ENCODE measurements at places on chromosomes 1 and 21. TPM values are rescaled to one million over a fixed set of nuclear protein-coding genes. Genes with fewer than 3 reads are reported as not detected.

DNA sequence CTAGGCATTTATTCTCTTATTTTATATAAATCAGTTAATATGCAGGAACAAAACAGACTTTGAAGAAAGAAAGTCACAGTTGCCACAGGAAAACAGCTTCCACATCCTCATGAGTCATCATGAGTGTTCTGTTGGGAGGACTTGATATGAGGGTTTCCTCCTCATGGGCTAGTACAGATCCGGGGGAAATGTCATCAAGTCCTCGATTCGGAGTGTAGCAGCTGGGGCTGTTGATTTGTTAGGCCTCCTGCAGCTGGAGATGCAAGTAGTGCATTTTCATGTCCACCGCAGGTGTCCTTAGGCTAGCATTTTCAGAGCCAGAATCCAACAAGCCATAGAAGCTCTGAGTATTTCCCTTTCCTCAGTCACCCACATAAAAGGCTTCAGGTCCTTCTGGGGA lies 36.7 kb downstream of the ADAM30 start:
- no peak overlapping the region for H3K27ac ChIP-seq
- H3K4me3 ChIP-seq: no peak overlapping the region
- H3K27me3 ChIP-seq: no peaks in the 10 kb centered on the region
- DNase-seq: no peak
- H3K36me3 ChIP-seq: no peaks in the 10 kb centered on the region

DNA sequence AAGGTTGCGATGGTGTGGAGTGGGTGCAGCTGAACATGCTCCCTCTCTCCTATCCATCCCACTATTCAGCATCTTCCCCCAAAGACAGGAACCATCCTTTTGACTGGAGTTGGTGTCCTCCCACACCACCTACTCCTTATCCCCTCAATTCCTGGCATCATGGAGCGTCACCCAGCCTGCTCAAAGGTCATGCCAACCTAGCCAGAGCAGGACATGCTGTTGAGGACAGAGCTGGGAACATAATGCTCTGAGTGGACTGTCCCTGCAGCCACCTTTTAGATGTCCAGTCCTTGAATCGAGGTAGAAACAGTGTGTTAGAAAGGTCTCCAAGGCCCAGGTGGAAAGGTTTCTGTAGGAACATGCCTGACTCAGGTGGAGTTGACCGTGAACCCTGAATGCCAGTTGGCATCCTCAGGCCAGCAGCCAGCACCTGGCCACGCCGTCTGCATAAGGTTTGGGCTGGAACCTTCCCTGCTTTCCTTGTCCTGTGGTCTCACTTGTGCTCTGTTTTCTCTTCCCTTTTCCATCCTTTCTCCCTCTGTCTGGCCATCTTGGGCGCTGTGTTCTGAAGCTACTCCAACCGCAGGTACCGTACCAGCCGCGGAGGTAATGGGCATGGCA lies 52.2 kb upstream of the CNTN2 start:
- no peaks in the 10 kb centered on the region for H3K27me3 ChIP-seq
- no peak overlapping the region for H3K27ac ChIP-seq
- H3K36me3 ChIP-seq: no peaks in the 10 kb centered on the region

DNA sequence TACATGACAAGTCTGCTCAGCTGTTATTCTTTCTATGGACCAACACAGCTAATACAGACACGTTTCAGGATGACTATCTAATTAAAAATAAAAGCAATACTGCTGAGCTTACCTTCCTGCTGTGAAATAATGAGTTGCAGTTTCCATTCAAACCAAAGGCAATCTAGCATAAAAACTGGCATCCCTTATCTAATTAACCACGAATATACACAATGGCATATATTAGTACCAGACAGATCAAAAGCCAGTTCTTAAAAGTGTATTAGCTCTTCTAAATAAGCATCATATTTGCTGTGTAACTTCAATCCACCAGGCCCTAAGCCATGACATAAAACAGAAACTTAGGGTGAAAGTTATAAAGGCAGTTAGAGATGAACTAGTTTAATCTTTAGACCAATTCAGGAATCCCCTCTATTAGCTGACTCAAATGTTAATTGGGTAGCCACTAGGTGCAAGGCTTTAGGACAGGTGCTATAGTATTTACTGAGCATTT lies 20.6 kb downstream of the TESK2 start:
- H3K27me3 ChIP-seq: no peaks in the 10 kb centered on the region
- no peak for DNase-seq
- no peaks in the 10 kb centered on the region for H3K36me3 ChIP-seq
- H3K4me1 ChIP-seq: no peaks in the 10 kb centered on the region
- no peak overlapping the region for H3K27ac ChIP-seq
- no peak overlapping the region for H3K4me3 ChIP-seq

DNA sequence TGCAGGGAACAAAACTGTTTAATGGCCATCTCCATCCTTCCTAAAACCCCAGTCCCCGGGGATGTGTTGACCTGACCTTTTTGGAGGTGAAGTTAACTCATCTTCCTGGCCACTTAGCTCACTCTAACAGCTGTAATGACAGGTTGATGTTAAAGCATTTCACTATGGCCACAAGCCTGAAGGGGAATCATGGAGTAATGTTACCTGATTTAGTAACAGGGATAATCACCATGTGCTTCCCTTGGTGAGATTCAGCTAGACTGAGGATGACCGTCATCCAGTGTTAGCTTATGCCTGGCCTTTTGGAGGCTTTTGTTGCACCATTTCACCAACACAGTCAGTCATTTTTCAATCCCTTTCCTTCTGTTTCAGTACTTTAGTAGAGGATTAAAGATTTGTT lies 64.3 kb upstream of the RAVER2 start:
- H3K27me3 ChIP-seq: no peaks in the 10 kb centered on the region
- no peaks in the 10 kb centered on the region for H3K4me1 ChIP-seq
- H3K36me3 ChIP-seq: no peaks in the 10 kb centered on the region
- no peak overlapping the region for H3K27ac ChIP-seq

- no peaks in the 10 kb centered on the region for H3K36me3 ChIP-seq
- no peaks in the 10 kb centered on the region for H3K4me1 ChIP-seq
- no peaks in the 10 kb centered on the region for H3K27me3 ChIP-seq
- no peak overlapping the region for H3K27ac ChIP-seq
Measured at GRCh38 chr1:231107600-231108326, 54.1 kb upstream of the TRIM67 start.

GRCh38 chr21:26060335-26061115 lies 110.0 kb downstream of the APP start:
- no peak overlapping the region for H3K4me3 ChIP-seq
- no peaks in the 10 kb centered on the region for H3K27me3 ChIP-seq
- no peaks in the 10 kb centered on the region for H3K4me1 ChIP-seq
- H3K36me3 ChIP-seq: no peaks in the 10 kb centered on the region
- no peak overlapping the region for H3K27ac ChIP-seq

DNA sequence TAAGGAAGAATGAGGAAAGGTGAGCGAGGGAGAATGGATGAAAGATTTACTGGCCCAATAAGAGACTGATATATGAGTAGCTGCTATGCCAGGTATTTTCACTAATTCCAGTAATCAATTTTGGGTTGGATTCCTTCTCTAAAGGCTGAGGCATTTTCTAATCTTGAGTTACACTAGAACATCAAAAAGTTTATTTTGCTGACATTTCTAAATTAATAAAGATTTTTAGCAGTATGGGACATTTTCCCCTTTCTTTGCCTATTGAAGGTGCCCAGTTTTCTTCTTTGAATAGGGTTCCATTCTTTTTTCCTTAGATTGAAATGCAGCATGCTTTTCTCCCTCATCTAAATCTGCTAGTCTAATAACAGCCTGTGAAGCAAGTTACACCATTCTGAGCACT lies 52.9 kb downstream of the ZNHIT6 start:
- no peaks in the 10 kb centered on the region for H3K4me1 ChIP-seq
- DNase-seq: no peak
- no peak overlapping the region for H3K27ac ChIP-seq
- H3K27me3 ChIP-seq: no peaks in the 10 kb centered on the region

DNA sequence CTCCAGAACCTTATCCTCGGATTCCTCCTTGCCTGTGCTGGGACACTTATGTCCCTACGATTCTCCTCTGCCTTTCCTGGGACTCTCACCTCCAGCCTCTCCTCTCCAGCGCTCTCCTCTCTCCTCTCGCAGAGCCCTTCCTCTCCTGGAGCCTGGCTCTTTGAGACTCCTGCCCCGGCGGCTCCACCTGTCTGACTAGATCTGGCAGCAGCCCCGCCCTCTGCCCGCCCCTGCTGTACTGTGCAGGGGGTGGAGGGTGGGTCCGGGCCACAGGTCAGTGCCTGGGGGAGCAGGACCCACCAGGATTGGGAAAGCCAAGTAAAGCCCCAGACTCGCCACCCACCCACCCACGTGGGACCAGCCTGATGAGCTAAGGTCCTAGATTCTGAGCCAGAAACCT lies 1.6 kb downstream of the ELOVL1 start:
- peak overlapping the region; percentile 96 for H3K27ac ChIP-seq
- peak overlapping the region; percentile 53 for H3K4me3 ChIP-seq
- H3K4me1 ChIP-seq: peaks cover 13% of the 10 kb centered on the region

GRCh38 chr1:44719318-44719717 lies 11.7 kb downstream of the RNU5D-1 start:
- H3K27ac ChIP-seq: no peak overlapping the region
- DNase-seq: no peak
- H3K4me3 ChIP-seq: no peak overlapping the region
- H3K4me1 ChIP-seq: no peaks in the 10 kb centered on the region

GRCh38 chr21:44478124-44478800 lies 23.0 kb downstream of the LRRC3 start:
- H3K27me3 ChIP-seq: no peaks in the 10 kb centered on the region
- DNase-seq: no peak
- no peak overlapping the region for H3K4me3 ChIP-seq

DNA sequence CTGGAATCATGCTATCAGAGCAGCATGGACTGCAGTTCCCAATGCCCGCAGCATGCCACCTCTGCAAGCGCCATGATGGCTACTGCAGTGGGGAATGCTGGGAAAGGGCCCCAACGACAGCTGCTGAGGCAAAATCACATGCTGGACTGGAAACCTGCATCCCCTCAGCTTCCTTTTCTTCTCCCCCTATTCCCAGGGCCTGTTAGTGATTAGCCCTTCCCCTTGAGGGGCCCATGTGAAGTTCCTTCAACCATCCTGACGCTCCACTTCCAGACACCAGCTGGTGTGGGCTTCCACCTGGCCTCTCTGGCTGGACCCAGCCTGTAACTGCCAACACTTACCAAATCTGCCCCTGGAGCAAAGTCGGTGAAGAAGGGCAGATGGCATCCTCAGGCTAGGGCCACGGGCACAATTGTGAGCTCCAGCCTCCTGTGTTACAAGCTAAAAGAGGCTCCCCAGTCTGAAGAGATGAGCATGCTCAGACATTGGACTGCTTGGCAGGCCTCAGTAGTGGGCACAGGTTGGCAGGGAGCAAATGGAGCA lies 22.1 kb upstream of the SDC3 start:
- H3K4me3 ChIP-seq: no peak overlapping the region
- no peak for DNase-seq
- peaks cover 7% of the 10 kb centered on the region for H3K36me3 ChIP-seq
- no peak overlapping the region for H3K27ac ChIP-seq
- H3K27me3 ChIP-seq: no peaks in the 10 kb centered on the region

- H3K4me3 ChIP-seq: no peak overlapping the region
- DNase-seq: no peak
Measured at GRCh38 chr1:79204779-79205479, 198.4 kb upstream of the ADGRL4 start.

DNA sequence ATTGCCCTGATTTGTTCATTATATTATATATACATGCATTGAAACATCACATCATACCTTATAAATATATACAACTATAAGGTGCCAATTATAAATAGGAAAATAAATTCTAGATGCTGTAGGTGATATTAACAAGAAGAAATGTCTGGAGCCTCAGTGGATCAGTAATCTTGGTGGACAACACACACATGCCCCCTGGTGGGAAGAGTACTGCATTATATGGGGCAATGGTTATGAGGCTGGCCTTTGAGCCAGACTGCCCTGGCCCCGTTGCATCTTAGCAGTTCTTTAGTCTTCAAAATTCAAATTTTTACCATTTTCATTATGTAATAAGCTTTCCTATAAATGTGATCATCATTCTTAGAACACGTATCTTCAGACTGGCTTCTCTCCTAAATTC lies 335.0 kb upstream of the GREM2 start:
- no peaks in the 10 kb centered on the region for H3K36me3 ChIP-seq
- no peaks in the 10 kb centered on the region for H3K4me1 ChIP-seq
- H3K4me3 ChIP-seq: no peak overlapping the region
- DNase-seq: peak; percentile 61
- H3K27me3 ChIP-seq: no peaks in the 10 kb centered on the region
- no peak overlapping the region for H3K27ac ChIP-seq

- no peak overlapping the region for H3K27ac ChIP-seq
- no peaks in the 10 kb centered on the region for H3K4me1 ChIP-seq
- no peaks in the 10 kb centered on the region for H3K36me3 ChIP-seq
- H3K27me3 ChIP-seq: no peaks in the 10 kb centered on the region
Measured at GRCh38 chr1:53107570-53108322, 34.7 kb downstream of the SLC1A7 start.

DNA sequence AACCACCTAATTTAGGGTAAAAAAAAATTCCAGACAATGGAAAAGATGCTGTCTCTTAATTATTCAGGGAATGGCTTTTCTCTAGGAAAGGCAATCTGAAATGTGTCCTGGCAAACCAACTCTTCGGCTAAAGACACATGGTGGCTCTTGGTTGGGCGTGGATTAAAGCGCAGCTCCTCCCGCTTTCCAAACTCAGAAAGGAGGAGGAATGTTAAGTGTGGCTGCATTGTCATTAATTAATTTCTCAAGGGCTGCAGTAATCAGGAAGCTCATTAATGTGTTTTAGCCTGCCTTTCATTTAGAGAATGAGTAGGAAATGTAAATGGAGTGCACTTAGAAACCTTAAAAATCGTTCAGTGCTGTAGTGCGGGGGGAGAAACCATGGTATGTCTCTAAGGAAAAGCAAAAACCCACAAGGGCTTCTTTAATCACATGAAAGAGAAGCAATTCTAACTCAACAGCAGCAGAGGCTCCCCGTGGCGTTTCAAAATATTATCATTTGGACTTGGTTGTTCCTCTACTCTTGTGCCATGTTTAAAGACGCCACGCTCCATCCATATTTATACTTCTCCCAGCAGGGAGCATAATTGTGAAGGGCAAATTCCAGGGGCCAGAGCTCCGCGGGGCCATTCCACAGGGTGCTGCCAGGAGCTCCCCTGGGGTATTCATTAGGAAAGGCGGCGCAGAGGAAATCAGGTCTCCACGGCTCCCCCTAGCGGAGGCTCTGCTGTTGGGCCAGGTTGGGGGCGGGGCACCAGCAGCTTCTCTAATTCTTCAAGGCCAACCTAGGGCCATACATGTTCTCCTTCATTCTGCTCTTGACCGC lies 91.9 kb upstream of the SSX2IP start:
- no peak overlapping the region for H3K4me3 ChIP-seq
- H3K27ac ChIP-seq: no peak overlapping the region
- no peaks in the 10 kb centered on the region for H3K36me3 ChIP-seq
- no peaks in the 10 kb centered on the region for H3K4me1 ChIP-seq
- peak; percentile 75 for DNase-seq

- DNase-seq: no peak
- H3K36me3 ChIP-seq: no peaks in the 10 kb centered on the region
- no peak overlapping the region for H3K27ac ChIP-seq
- no peaks in the 10 kb centered on the region for H3K27me3 ChIP-seq
- no peaks in the 10 kb centered on the region for H3K4me1 ChIP-seq
- no peak overlapping the region for H3K4me3 ChIP-seq
Measured at GRCh38 chr1:84569216-84569615, 5.0 kb downstream of the CTBS start.

- no peak overlapping the region for H3K4me3 ChIP-seq
- no peaks in the 10 kb centered on the region for H3K4me1 ChIP-seq
- no peaks in the 10 kb centered on the region for H3K36me3 ChIP-seq
- H3K27ac ChIP-seq: no peak overlapping the region
- no peak for DNase-seq
Measured at GRCh38 chr1:233844692-233845091, 59.8 kb upstream of the SLC35F3 start.

The INSRR gene
- not detected for total RNA-seq

The MACO1 gene
- total RNA-seq: 28.2 TPM

The AJAP1 gene
- 0.07 TPM for total RNA-seq

The GBP7 gene
- not detected for total RNA-seq

The TSPEAR gene
- not detected for total RNA-seq

The PRAMEF15 gene
- not detected for total RNA-seq

The CDA gene
- 110 TPM for total RNA-seq

The TMEM81 gene
- 2.5 TPM for total RNA-seq

The ADORA3 gene
- total RNA-seq: 1.2 TPM
